ENCODE measurements at places on chromosomes 13 and 19.

GRCh38 chr13:36059321-36059720 lies 71.9 kb downstream of the DCLK1 start:
- DNase-seq, result no peak

DNA sequence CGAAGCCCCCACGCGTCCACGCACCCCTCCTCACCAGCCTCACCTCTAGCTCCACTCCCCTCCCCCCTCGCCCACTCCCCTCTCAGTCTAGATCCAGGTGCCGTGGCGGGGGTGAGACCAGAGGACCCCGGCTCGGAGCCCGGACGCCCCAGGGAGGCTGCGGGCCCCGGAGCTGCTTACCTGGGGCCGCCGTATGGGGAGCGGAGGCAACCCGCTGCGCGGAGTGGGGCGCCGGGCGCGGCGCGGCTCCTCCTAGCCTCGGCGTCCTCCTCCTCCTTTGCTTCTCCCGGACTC lies 353 bp downstream of the ENOX1 start:
- DNase-seq, result no peak

GRCh38 chr13:34734932-34735331 lies 207.1 kb upstream of the NBEA start:
- no peak for DNase-seq

GRCh38 chr19:15393963-15394362 lies 14.4 kb upstream of the AKAP8 start:
- DNase-seq, result no peak

DNA sequence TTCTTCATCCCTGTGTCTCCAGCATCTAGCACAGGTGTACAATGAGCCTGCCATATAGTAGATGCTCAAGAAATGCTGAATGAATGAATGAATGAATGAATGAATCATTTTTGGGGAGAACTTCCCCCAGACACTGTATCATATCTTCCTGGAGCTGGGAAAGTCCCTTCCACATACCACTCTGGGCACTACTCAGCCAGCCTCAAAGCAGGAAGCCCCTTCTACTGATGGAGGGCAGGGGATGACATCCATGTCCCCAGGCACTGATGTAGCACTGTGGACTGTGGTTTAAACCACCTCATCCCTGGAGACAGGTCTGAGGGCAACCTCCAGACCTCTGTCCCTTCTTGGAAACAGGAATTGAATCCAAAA lies 4.8 kb downstream of the GNA15 start:
- DNase-seq, result no peak

DNA sequence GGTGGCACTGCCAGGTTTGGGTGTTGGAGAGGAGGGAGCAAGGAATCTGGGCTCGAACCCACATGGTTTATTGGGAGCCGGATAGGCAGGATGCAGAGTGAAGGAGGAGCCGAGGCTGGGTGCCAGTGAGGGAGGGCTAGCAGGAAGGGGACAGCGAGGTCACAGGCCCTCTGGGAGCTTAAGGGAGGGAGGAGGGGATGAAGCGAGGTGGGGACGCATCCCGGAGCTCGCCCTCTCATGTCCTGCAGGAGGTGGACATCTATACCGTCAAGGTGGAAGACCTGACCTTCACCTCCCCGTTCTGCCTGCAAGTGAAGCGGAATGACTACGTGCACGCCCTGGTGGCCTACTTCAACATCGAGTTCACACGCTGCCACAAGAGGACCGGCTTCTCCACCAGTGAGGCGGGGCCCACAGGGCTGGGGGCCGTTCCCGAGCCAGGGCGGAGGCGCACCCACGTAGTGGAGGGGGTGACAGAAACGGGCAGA lies 3.5 kb upstream of the ADM5 start:
- no peak for DNase-seq

DNA sequence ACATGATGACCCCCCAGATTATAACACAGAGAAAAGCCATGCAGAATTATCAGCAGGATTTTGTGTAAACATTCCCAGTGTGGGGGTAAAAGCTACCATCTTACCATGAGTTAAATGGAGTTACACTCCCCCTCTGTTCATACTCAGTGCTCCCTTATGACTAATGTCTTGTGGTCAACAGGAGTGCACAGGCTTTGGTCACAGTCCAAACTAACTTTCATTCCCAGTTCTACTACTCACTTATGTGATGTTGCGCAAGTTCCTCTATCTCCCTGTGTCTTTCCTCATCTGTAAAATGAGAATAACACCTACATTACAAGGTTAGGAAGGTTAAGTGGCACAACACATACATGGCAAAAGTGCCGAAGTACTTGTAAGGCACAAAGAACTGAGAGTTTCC lies 277.9 kb downstream of the RBM26 start:
- DNase-seq, result no peak

DNA sequence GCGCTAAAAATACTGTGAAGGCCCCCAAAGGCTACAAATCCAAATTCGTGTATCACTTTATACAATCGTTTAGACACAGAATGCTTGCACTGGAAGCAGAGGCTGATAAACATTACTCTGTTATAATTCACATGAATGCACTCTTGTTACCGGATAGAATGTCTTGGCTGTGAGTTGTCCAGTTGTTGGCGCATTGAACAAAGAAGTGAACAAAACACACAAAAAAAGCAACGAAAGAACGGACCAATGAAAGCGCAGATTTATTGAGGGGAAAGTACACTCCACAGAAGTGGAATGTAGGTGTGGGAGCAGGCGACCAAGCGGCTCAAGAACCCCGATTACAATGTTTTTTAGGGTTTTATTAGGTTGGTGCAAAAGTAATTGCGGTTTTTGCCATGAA lies 529 bp upstream of the ZNF418 start:
- DNase-seq, result no peak

- DNase-seq, result no peak
Observed at GRCh38 chr19:50275577-50276368, 53.4 kb downstream of the KCNC3 start.

GRCh38 chr13:34161931-34162543 lies 344.1 kb downstream of the RFC3 start:
- DNase-seq, result no peak

- no peak for DNase-seq
Observed at GRCh38 chr19:39296906-39297305, 699 bp downstream of the IFNL1 start.
